ENCODE measurements at places on chromosomes 4 and X. TPM values are rescaled to one million over a fixed set of nuclear protein-coding genes. Genes with fewer than 3 reads are reported as not detected.

The PNMA6A gene
- polyA plus RNA-seq: 9.4 TPM

The LUZP4 gene
- not detected for polyA plus RNA-seq

The PASD1 gene
- not detected for polyA plus RNA-seq

The GLOD5 gene
- polyA plus RNA-seq: 1.8 TPM

The NKX3-2 gene
- 0.07 TPM for polyA plus RNA-seq

The DGAT2L6 gene
- polyA plus RNA-seq: not detected

The BCOR gene
- polyA plus RNA-seq: 62.7 TPM

The PSAPL1 gene
- polyA plus RNA-seq: not detected

The STK32B gene
- 8.9 TPM for polyA plus RNA-seq

The FSTL5 gene
- polyA plus RNA-seq: 3.0 TPM

The UNC5C gene
- polyA plus RNA-seq: 36.7 TPM

The APLN gene
- polyA plus RNA-seq: 6.0 TPM

The DCAF12L2 gene
- 2.2 TPM for polyA plus RNA-seq

Measured in right renal pelvis (tissue), 4 donors.